ENCODE measurements at places on chromosomes 3 and 15.

DNA sequence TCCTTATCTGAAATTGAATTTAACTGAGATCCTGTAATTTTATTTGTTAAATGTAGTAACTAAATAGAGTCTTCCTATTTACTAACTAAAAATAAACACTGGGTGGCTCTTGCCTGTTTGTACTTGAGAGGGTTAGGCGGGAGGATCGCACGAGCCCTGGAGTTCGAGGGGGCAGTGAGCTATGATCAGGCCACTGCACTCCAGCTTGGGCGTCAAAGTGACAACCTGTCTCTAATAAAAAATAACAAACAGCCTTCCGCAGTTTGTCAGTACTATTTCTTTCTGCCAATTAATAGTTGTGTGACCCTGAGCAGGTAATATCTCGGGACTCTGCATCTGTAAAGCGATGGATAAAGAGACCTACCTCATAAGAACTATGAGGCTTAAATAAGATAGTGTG is 768 bp upstream of the PDE12 start:
- DNase-seq = no peak

DNA sequence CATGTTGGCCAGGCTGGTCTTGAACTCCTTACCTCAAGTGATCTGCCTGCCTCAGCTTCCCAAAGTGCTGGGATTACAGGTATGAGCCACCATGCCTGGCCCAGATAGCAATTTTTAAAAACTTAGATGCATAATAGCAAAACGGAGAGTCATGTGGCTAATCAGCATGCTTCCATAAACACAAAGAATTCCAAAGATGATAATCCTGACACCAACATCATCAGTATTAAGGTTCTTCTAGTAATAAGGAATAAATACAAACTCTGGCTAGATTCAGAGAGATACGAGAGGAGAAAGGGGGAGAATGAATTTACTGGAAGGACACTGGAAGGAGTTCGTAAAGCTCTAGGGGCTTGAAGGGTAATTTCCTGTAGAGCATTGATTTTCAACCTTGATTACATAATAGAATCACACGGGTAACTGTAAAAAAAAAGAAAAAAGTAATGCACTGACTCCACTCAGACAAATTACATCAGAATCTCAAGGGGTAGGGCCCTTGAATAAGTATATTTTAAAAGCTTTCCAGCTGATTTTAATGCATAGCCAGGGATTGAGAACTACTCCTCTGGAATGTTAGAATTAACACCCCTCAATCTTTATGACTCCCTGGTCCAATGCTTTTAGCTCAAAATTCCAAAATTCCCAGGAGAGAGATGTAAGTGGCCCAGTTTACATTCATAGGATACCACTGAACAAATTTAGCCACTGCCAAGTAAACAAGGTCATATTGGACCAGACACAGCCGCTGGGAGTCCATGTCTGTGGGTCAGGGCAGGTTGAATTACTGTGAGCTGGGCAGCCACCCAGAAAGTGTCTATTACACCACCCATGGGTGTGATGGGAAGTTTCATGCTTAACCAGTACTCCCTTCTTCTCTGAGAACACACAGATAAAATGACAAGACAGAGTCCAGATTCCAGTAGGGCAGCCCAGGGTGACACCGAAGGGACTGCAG is 243.9 kb downstream of the TBL1XR1 start:
- no peak for DNase-seq

- no peak for DNase-seq
Measured at GRCh38 chr3:167091226-167091625, 288.9 kb downstream of the ZBBX start.

- no peak for DNase-seq
Measured at GRCh38 chr3:81838457-81838856, 77.0 kb upstream of the GBE1 start.

DNA sequence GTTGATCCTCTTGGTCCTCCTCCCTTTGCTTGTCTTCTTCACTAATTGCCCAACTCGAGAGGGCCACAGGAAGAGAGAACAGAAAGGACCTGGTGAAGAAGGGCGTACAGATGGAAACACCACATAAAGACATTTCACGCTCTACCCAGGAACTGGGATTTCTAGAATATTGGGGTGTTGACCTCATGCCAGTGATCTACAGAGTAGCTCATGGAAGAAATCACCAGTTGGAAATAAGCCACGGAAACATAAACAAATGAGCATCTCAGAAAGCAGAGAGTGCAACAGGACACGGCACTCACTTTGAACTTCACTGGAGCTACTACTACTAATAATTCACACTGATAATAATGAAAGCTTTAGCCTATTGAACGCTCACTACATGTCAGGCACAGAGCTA is 84.6 kb upstream of the ARHGEF3 start:
- DNase-seq = no peak

DNA sequence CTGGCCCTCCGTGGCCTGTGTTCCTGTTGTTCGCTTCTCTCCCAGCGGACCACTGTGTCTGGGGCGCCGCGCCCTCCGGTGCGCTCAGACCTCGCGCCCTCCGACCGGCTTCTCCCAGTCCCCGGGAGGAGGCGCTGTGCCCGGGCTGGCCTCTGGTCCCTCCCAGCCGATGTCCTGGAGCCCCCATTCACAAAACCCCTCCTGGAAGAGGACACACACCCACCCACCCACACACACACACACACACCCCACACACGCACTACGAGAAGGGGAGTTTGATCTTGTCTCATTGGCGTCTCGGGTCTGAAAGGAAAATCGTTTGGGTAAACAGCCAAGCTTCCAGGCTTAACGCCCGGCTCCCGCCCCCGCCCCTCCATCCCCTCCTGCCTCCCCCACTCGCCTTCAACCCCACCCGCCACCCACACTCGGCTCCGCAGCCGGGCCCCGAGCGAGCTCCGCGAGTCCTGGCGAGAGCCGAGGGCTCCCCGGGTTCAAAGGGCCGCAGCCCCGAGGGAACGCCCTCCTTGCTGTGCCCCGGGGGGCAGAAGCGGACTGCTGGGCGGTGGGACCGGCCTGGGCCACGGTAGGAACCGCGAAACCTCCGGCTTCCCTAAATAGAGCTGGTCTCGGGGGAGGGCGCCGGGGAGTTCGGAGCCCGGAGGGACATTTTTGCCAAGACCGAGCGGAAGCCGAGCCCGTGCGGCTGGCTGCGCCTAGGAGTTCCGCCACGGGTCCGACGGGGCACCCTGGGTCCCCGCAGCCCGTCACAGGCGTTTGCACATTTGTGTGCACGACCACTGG is 23.6 kb downstream of the NR2F2 start:
- no peak for DNase-seq

GRCh38 chr15:56910801-56911200 is 7.6 kb upstream of the TCF12 start:
- no peak for DNase-seq

DNA sequence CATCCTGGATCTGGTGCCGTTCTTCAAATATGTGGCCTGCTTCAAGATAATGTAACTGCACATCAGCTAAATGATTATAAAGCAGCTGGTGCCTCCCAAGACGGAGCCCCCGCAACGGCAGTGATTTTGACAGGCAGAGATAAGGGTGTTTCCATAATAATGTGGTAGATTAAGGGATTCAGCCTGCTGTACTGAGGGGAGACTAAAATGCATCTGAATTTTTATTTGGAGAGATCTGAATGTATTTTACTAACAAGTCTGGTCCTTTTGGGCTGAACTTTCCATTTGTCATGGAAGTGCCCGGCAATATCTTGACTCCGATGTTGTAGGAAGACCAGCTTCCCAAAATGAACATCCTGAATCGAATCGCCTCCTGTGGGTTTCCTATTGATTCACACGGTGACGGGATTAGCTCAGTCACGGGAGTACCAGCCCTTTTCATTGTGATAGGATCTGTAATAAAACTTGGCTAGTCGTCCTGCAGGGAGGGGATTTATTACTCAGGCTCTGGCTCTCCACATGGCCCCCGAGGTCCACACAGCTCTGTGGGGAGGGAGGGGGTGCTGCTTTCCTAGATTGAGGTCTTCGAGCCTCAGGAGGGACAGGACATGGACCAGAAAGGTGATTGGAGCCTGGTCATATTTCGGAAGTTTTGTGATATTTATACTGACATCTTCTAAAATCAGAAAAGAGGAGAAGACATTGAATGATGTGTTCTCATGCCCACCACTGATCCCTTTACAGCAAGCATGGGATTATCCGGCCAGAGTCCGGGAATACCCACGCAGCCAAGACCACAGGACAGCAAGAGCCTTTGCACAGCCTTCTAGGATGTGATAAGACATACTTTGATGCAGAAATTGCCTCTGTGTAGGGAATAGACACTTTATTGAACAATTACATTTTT is 2.5 kb upstream of the PCSK6 start:
- no peak for DNase-seq

GRCh38 chr3:59093521-59093920 is 43.7 kb upstream of the CFAP20DC start:
- no peak for DNase-seq

- DNase-seq = no peak
Measured at GRCh38 chr3:107794664-107795443, 272.1 kb downstream of the BBX start.

GRCh38 chr3:44905446-44906157 is 31.2 kb downstream of the TGM4 start:
- DNase-seq = no peak

DNA sequence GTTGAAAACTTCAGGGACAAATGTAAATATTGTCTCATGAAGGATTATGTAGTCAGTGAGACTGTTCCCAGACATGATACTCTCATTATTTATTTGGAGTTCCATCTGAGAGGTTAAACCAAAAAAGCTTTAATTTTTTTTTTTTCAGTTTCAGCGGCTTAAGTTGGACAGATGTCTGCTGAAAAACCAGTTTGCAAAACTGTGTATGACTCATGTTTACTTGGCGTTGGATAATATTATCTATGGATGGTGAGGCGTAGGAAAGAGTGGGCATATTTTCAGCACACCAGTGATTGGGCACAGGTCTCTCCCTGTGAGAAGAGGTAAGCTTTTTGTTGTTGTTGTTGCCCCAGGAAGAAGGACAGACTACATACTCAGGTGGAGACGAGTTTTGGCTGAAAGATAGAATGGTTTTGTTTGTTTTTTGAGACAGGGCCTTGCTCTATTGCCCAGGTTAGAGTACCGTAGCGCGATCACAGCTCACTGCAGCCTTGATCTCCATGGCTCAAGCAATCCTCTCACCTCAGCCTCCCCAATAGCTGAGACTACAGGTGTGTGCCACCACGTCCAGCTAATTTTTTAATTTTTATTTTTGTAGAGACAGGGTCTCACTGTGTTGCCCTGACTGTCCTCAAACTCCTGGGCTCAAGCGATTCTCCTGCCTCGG is 16.4 kb upstream of the ANXA2 start:
- DNase-seq = no peak

DNA sequence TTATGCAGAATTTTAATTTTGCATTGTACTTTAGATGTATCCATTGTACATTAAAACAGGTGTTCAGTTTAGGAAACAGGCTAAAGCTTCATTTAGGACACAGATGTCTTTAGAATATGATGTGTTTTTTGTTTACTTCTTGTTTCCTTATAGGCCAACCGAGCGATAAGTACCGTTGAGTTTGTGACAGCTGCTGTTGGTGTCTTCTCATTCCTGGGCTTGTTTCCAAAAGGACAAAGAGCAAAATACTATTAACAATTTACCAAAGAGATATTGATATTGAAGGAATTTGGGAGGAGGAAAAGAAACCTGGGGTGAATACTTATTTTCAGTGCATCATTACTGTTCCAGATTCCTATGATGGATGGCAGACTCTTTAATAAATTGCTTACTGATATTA is 29.4 kb downstream of the PLAAT1 start:
- DNase-seq = no peak

DNA sequence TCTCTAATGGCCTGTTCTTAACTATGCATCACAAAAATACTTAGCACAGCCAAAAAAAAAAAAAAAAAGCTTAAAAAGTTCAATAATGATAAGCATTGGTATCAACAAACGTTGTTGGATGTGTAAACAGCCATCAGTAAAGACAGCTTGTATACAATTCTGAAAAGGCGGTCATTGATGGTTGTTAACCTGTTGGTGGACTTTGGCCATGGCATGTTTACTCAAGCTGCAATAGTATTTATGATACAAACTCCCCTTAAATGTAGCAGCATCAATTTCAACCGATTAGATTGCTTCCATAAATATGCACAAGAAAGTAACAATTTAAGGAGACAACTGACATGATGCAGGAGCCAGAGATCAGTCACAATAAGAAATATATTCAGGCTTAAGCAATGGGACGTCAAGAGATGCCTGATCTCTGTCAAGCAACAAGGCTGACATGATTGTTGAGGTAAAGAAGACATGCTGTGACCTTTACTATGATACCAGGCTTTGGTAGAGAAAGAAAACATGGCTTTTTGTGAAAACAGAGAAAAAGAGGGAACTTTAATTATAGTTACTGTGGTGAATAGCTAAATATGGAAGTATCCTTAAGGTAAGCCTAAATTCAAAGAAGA is 14.2 kb upstream of the SLC7A14 start:
- DNase-seq = no peak

- no peak for DNase-seq
Measured at GRCh38 chr15:45129651-45130129, at the start of the genes DUOX1 and DUOXA1. TSS of gene DUOX1 (plus strand) at chr15:45129994. CDS start at chr15:45131967, 1,973 bp downstream. TSS of gene DUOXA1 (minus strand) at chr15:45129879. CDS start at chr15:45123014, 6,865 bp downstream.

GRCh38 chr3:183381179-183381578 is 47.2 kb downstream of the MCF2L2 start:
- DNase-seq = no peak

DNA sequence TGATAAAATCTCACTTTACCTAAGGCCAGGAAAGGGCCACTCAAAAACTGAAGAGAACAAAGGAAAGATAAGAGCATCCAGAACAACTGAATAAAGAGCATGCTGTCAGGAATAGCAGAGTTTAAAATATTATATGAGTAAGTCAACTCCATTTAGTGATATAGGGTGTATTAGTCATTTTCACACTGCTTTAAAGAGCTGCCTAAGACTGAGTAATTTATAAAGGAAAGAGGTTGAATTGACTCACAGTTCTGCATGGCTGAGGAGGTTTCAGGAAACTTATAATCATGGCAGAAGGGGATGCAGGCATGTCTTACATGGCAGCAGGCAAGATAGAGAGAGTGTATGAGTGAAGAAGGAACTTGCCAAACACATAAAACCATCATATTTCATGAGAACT is 778.0 kb upstream of the NECTIN3 start:
- no peak for DNase-seq

- DNase-seq = no peak
Measured at GRCh38 chr3:43268636-43269035, 17.7 kb upstream of the SNRK start.

- DNase-seq = no peak
Measured at GRCh38 chr3:14534516-14535191, 5.5 kb downstream of the GRIP2 start.

DNA sequence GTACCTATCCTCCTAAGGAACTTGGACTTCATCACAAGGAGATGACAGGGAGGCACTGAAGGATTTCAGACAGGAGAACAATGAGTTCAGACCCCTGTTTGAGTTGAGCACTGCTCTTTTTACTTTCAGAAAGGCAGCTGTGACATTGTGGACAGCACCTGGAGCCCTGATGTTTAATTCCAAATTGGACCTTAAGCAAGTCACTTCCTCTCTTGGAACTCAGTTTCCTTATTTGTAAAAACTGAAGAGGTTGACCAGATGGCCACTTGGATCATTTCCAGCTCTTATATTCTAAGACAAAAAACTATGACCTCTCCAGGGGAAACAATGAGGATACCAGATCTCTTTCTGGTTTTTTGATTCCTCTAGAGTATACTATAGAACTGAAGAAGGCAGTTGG is 34.1 kb upstream of the SMAD3 start:
- no peak for DNase-seq

Measured in stimulated activated CD8-positive, alpha-beta memory T cell treated with anti-CD3 and anti-CD28 coated beads, Interleukin-2, amount 100 ng/mL, for 48 hours (primary cell).